ENCODE measurements at places on chromosomes 11 and 22.

DNA sequence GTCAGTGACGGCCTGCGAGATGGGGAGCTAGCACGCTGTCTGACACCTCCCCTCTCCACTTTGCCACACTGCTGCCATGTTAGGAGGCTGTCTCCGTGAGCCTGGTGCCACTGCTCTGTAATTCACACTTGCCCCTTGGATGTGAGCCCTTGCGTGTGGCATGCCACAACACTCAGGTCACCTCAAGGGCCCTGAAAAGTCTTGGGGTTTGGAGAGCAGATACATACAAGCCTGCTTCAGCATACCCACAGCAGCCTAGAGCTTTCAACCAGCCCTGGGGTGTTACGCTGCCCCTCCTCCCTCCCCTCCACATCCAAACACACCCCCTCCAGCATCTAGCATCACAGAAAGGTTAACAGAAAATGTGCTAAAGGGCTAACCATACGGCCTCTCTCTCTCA, 69.5 kb upstream of the TBCEL start:
- no peak for DNase-seq

GRCh38 chr22:36544107-36544620, 15.2 kb upstream of the EIF3D start:
- no peak for DNase-seq

DNA sequence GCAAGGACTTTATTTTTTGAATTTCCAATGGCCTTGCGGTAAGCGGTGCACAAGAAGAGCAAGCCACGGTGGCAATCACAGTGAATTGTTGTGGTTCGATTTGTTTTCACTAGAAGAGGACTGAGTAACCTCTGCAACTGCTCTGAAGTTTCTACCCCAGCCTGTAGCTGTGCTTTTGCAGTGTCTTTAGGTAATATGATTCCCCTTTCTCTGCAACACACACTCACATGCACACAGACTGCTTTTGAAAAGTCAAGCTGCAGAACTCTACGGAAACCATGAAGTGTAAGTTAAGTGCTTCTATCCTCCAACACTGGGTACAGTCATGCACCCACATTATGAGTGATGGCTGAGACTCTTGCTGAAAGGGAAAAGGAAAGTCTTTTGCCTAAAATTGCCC, 38.4 kb downstream of the CD44 start:
- no peak for DNase-seq

DNA sequence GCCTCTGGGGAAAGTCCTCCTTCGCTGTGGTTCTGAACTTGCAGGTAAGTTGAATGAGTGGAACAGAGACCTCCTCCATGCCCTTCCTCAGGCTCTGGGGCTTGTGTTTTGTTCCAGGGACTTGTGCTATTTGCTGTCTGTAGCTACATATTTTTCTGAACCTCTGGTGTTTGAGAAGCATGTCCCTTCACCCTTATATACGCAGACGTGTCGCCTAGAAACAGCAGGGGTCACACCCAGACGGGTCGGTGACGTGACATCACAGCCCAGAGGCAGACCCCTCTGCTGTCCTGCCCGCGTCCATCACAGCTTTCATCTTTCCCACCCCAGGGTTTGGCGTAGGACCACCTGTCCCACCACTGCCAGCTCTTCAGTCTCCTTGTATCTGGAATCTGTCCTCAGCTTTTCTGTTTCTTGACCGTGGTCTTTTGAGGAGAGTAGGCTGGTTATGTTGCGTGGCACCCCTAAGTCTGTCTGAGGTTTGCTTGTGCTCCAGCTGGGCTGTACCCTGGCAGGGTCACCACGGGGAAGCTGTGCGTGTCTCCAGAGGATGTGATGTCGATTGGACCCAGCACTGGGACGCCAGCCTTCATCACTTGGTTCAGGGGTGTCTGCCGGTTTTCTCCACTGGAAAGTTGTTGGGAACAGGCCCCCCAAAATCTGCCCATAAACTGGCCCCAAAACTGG, 13.4 kb upstream of the MUC5B start:
- no peak for DNase-seq

- no peak for DNase-seq
These were observed 24.6 kb upstream of the LMO1 start for GRCh38 chr11:8288166-8288772.

GRCh38 chr11:98260983-98261382, 759.8 kb upstream of the CNTN5 start:
- no peak for DNase-seq

GRCh38 chr22:37631448-37632173, 7.9 kb upstream of the SH3BP1 start:
- no peak for DNase-seq

Data from activated T-cell treated with anti-CD3 and anti-CD28 coated beads for 1 hour (primary cell).